ENCODE measurements at places on chromosomes 3 and 15.

GRCh38 chr3:32399030-32399620, 7.5 kb downstream of the CMTM7 start:
- peak; percentile 68 for DNase-seq

DNA sequence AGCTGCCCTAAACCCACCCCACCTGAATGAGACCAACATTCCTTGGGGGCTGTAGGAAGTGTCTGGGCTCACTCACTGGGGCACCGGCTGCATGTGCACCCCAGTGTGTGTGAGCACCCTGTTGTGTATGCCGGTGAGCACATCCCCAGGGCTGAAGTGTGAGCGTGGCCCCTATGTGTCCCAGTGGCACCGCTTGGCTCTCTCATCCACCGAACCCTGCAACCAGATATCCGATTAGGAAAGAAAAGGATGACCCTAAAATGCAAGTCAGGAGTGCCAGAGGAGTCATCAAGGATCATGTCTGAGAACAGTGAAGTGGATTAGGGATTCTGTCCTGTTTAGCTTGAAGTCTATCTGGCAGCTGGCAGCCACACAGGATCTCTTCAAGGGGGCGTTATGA, 84.0 kb upstream of the ALDH1L1 start:
- DNase-seq = no peak

DNA sequence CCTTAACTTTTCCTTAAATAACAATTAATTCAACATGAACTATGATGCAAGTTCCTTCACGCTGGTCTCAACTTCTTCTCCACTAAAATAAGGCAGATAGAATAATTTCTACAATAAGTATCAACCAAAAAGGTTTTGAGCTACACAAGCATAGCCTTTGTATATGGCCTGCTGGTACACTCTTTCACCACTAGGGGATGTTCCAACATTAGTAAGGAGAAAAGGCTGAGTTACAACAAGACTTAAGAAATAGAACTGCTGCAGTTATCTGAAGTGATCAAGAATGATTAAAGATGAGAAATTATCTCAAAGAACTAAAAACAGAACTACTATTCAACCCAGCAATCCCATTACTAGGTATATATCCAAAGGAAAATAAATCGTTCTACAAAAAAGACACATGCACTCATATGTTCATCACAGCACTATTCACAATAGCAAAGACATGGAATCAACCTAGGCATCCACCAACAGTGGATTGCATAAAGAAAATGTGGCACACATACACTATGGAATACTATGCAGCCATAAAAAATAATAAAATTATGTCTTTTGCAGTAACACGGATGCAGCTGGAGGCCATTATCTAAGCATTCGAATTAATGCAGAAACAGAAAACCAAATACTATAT, 14.4 kb downstream of the ATP13A3 start:
- peak; percentile 82 for DNase-seq

DNA sequence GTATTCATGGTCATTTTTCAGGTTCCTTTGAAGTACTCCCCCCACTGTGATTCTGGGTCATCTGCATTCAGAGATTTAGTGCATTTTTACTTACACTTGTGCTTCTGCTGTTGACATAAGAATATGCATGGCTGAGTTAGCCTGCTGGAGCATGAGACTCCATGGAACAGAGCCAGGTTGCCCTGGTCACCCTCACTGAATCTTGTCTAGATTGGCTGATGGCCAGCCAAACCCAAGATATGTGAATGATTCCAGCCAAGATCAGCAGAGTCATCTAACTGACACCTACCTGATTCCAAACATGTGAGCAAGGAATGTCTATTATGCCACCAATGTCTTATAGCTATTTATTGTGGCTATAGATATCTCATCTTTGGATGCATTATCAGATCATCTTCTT, 25.1 kb downstream of the DTWD1 start:
- DNase-seq = no peak

DNA sequence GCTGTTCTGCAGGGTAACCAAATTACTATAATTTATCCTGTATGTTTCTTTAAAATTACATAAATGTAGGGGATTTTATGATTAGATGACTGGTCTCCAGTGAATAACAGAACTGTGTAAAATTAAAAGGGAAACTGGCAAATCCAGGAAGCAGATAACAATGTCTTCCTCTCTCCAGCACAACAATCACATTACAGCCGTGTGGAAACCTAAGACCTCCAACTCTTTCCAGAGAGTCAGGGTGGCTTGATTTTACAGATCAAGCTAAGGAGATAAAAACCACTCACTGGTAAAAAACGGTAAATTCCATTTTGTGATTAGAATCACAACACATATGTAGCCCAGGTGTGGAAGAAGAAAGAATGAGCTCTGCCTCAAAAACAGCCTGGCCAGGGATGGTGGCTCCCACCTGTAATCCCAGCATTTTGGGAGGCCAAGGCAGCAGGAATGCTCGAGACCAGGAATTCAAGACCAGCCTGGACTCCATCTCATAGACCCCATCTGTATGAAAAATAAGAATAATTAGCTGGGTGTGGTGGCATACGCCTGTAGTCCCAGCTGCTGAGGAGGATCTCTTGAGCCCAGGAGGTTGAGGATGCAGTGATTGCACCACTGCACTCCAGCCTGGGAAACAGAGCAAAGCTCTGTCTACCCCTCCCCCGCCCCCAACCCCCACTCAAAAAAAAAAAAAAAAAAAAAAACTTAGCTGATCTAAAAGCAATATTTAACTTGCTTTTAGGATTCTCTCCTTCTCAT, 29.0 kb downstream of the IL17RD start:
- no peak for DNase-seq

- no peak for DNase-seq
These were observed 33.6 kb downstream of the PTPRG start for GRCh38 chr3:61594964-61595285.

Data from mesendoderm (in vitro differentiated cells).